Effector memory CD4-positive, alpha-beta T cell (primary cell): ENCODE measurements at places on chromosomes 1 and 21.

DNA sequence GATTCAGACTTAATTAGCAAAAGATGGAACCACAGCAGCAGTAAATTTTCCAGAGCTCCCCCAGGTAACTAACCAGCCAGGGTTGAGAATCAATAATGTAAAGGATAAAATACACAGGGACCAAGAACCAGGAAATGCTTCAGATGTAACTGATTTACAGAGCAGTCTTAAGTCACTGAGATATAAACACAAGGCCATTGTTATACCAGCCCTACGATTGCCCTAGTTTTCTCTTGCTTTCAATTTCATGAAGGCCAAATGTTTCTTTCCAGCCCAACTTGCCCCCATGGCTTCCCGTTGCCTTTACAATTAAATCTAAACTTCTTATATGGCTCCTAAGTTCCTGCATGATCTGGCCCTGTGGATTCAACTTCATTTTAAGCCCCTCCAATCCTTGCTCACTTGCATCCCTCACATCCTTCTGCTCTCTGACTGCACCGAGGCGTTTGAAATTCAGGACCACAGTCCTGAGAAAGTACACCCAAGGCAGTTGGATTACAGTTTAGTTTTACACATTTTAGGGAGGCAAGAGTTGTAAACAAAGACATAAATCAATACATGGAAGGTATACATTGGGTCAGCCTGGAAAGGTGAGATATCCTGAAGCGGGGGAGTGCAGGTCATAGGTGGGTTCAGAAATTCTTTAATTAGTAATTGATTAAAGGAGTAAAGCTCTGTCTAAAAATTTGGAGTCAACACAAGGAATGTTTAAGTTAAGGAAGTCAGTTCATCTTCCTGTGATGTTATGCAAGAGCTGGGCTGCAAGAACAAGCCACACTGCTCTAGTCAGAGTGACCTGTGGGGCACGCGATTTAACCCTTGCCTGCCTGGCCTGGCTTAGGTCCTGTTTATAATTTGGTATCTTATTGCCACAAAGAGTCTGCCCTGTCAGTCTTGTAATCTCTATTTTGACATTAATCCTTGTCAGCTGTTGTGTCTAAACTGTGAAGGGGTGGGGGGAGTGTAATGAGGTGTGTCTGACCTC lies 69.9 kb upstream of the COG2 start:
- no peak for DNase-seq

DNA sequence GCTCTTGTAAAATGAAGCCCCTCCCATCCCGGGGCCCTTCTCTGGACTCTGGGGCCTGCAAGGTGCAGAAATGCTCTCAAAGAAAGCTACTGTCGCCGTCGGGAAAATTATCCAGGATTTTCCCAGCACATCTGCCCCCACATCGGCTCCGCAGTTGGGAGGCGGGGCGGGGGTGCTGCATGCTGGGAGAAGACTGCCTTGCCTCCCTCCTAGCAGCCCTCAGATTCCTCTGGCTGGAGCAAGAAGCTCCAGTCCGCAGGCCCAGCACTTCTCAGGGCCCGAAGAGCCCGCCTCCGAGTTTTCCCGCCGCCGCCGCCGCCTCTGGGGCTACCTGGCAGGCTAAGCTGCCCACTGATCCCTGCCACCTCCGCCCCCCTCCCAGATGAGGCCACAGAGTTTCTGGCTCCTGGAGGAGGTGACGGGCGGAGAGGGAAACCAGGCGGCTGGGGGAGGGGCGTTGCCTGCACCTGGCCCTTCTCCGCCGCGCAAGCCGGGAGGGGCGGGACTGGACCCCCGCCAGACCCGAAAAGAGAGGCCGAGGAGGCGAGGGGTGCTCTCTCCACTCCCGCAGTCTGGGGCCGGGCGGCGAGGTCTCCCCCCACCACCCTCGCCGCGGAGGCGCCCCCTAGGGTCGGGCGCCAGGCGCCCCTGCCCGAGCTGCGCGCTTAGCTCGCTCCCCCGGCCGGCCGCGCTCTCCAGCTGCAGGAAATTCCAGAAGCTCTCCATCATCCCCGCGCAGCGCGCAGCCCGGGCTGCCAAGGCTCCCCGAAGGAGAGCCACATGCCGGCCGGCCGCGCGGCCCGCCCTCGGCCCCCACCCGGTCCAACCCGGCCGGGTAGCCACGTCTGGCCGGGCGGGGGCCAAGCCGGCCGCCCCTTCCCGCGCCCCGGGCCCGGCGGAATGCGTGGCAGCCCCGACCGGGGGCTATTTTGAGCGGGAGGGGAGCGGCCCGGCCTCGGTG lies 28.8 kb downstream of the AHDC1 start:
- no peak for DNase-seq

- DNase-seq = no peak
Observed at GRCh38 chr1:183365093-183365492, 53.1 kb downstream of the NMNAT2 start.

DNA sequence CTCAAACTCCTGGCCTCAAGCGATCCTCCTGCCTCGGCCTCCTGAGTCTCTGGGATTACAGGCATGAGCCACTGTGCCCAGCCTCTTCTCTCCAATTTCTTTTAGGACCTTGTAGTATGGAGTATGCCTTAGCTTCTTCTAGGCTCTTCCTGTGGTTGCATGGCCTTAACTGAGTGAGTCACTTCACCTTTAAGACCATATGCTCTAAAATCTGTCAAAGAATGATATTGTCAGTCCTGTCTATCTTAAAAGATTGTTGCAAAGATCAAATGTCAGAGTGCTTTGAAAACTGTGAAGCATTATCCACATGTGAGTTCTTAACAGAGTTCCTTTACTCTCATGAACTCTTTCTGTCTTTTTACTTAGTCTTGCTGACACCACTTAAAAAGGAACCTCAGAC lies 37.2 kb downstream of the ATP2B4 start:
- no peak for DNase-seq

DNA sequence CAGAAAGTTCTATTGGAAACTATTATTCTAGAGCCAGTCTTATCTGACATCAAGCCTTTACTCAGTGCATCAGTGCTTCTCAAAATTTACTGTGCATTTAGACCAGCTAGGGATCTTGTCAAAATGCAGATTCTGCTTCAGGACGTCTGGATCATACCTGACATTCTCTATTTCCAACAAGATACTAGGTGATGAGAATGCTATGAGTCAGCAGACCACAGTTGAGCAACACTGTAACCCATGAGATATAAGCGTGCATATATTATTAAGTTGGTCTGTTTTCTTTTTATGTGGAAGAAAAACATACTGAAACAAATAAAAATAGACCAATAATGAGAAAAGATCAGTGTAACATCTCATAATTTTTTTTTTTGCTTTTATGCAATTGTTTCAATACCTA lies 40.4 kb upstream of the KCNH1 start:
- no peak for DNase-seq

- no peak for DNase-seq
Observed at GRCh38 chr1:245270972-245271371, 116.2 kb downstream of the KIF26B start.

GRCh38 chr1:175188936-175189335 lies 3.6 kb downstream of the KIAA0040 start:
- peak; percentile 6 for DNase-seq

- no peak for DNase-seq
Observed at GRCh38 chr1:70760154-70760553, 287.5 kb downstream of the PTGER3 start.

GRCh38 chr21:15820327-15820726 lies 90.5 kb downstream of the USP25 start:
- DNase-seq = no peak

DNA sequence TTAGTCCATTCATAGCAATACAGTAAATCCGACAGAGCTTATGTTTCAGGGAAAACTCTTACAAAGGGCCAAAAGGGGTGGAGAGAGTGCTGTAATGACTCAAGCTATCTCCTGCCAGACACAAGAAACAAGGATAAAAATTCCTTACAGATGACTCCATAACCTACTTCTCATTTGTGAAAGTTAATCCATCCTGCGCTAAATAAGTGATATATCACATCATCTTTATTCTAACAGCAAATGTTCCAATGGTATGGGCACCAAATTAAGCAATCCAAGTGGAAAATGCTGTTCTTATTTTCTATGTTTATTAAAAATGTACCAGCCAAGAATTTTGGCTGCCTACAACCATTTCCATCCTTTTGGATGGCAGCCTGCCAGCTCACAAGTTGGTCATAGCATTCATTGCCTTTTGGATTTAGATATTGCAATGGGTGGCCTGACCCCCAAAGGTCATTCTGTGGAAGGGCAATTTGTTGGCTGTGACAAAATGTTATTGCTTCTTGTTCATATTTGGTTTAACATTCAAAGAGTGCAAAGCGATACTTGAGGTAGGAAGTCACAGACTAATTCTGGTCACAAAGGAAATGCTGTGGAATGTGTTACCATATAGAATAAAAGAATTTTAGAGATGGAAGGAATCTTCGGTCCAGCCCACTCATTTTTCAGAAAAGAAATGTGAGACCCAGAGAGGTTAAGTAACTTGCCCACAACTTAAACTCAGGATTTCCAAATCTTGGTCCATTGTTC lies 2.8 kb upstream of the ENAH start:
- no peak for DNase-seq

DNA sequence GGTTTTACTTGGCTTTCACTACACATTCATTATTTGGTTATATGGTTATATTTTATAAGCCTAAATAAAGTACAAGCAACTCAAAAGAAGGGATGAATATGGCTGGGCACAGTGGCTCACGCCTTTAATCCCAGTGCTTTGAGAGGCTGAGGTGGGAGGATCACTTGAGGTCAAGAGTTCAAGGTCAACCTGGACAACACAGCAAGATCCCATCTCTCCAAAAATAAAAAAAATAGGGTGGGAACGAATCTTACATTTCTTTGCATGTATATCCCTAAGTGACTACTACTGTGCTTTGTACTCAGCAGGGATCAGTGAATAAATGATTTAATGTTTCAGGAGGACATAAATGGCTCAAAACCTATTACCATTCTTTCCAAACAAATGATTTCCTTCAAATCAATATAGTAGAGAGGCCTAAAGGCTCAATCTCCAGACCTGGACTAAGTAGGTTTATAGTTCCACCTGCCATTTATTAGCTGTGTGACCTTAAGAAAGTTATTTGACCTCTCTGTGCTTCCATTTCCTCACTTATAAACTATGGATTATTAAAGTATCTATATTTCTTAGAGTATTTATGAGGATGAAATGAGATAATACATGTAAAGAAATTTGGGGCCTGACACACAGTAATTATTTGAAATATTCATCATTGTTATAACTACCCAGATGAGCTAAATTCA lies 28.3 kb downstream of the TGFBR3 start:
- no peak for DNase-seq

- no peak for DNase-seq
Observed at GRCh38 chr1:239844833-239845232, 246.8 kb upstream of the FMN2 start.

GRCh38 chr1:189530162-189530561 lies 947.5 kb downstream of the BRINP3 start:
- no peak for DNase-seq

DNA sequence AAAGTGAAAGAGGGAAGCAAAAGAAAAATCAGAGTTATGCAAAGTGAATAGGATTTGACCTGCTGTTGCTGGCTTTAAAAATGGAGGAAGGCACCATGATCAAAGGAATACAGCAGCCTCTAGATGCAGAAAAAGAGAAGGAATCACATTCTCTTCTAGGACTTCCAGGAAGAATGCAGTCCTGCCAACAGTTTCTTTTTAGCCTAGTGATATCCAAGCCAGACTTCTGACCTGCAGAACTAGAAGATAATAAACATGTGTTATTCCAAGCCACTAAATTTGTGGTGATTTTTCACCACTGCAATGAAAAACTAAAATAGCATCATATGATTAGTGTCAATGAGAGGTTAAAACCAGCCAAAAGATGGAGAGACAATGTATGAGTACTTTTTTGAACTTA lies 101.9 kb upstream of the ADAMTS5 start:
- no peak for DNase-seq

- DNase-seq = no peak
Observed at GRCh38 chr1:204624631-204625216, 60.8 kb downstream of the LRRN2 start.

DNA sequence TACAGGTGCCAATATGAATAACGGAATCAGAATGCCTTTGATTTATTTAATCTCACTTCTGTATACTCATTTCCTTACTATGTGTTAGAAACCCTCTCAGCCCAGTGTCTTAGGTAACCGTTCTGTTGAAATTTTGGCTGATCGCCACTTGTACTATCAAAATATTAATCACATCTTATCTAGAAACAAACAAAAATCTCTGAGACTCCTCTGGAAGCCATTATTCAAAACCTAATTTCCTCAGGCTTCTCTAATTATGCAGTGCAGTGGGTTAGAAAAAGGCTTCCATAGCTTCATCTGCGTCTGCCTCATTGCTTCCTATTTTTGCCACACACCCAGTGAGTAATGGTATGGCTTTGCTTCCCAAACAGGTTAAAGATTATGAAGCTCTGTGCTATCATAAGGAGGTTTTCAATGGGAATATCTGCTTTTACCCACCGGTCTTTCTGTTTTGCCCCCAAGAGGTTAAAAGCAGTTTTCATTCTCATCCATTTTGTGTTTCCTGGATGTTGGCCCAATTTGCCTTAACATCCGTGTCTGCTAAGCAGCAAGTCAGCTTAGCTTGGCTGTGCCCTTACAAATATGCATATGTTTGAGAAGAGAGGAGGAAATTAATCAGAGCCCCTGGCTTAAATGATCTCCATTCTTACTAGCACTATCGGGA lies 129.6 kb downstream of the RYR2 start:
- DNase-seq = no peak

GRCh38 chr1:44616991-44617702 lies 57.1 kb downstream of the TMEM53 start:
- DNase-seq = no peak

DNA sequence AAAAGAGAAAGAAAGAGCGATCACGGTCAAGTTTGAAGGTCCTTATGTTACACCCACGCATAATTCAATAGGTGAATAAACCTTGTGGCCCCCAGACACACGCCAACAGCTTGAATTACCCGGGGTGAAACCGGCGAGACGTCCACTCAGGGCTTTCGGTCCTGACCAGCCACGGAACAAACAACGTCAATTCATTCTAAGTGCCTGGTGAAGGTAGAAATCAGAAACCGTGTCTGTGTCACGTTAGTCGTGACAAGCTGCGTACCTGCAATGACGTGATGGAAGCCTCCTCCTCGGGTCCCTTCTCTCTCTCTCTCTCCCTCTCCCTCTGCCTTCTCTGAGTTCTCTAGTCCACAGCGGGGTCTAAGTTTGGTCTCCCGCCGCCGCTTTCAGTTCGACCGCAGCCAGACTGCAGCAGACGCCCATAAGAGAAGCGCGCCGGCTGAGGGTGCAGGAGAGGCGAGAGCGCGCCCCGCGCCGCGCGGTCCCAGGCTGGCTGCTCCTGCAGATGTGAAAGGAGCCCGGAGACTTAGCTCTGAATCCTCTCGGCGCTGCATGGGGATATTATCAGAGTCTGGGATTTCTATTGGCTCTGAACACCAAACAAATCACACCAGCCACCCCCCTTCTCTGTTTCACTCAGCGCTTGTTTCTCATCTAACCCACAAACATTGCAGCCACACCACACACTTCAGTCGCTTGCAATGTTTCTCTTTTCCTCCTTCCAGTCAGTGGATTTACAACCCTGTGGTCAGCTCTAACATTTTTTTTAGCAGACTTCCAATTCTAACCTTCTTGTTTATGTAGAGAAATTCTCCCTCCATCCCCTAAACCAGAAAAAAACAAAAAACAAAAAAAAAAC lies at the start of gene GREM2:
Gene GREM2 (minus strand): TSS at position 537 of the 862 bp plus-strand sequence. CDS start 118,680 bp downstream, outside the sequence.
- DNase-seq = peak; percentile 17
